ENCODE measurements at places on chromosomes 2 and 18. TPM values are rescaled to one million over a fixed set of nuclear protein-coding genes. Genes with fewer than 3 reads are reported as not detected.

The PSD4 gene
- 39.0 TPM for total RNA-seq

GRCh38 chr18:60549338-60549960 is 176.9 kb upstream of the MC4R start:
- DNase-seq = no peak

- no peak for DNase-seq
Observed at GRCh38 chr2:17540093-17540812, at the start of gene VSNL1. TSS of gene VSNL1 (plus strand) at chr2:17540696. CDS start at chr2:17592075, 51,379 bp downstream.

The HOXD13 gene
- 15.7 TPM for total RNA-seq

- DNase-seq = no peak
Observed at GRCh38 chr2:137992039-137992646, 27.9 kb downstream of the HNMT start.

DNA sequence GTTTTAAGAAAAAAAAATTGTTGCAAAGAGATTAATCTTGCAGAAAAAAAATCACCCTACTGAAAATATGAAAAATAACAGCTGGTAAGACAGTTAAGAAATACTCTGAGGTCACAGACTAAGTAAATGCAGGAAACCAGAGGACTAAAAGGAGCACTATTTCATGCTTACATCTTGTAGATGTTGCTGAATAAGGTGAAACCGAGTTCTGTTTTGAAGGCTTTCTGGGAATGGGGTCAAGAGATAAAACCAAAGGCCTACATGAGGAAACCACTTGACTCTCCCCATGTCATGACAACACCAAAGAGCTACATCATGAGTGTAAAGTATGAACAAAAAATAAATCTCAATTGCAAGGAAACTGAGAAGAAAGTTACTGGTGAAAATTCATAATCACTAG is 197.6 kb downstream of the LRP1B start:
- no peak for DNase-seq

- no peak for DNase-seq
Observed at GRCh38 chr18:69759046-69759445, 188.6 kb downstream of the CD226 start.

The SERPINB4 gene
- total RNA-seq = 77.3 TPM

- no peak for DNase-seq
Observed at GRCh38 chr18:34495506-34495905, 214.6 kb upstream of the DTNA start.

The EVA1A gene
- not detected for total RNA-seq

- no peak for DNase-seq
Observed at GRCh38 chr2:130825231-130825965, 11.3 kb upstream of the ARHGEF4 start.

The FBLN7 gene
- total RNA-seq = 11.5 TPM

The SERPINB13 gene
- 131 TPM for total RNA-seq

The SLC30A3 gene
- 1.2 TPM for total RNA-seq

DNA sequence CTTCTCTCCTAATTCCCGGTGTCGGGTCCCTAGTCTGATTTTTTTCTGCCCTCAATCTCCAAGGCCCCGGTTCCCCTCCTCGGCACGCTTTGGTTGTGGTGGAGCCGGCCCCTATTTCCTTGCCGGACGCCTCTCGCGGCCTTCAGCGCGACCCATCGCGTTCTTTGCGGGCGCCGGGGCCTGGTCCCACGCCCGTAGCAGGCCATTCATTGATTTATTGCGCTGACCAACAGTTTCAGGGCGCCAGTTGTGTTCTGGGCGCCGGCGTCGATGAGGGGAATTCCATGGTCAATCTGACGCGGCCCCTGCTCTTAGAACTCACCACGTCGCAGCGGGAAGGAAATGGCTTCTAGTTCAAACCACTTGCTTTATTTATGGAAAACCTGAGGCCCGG is 396 bp downstream of the CNOT9 start:
- no peak for DNase-seq

The EGR4 gene
- not detected for total RNA-seq

The DSC3 gene
- total RNA-seq = 176 TPM

DNA sequence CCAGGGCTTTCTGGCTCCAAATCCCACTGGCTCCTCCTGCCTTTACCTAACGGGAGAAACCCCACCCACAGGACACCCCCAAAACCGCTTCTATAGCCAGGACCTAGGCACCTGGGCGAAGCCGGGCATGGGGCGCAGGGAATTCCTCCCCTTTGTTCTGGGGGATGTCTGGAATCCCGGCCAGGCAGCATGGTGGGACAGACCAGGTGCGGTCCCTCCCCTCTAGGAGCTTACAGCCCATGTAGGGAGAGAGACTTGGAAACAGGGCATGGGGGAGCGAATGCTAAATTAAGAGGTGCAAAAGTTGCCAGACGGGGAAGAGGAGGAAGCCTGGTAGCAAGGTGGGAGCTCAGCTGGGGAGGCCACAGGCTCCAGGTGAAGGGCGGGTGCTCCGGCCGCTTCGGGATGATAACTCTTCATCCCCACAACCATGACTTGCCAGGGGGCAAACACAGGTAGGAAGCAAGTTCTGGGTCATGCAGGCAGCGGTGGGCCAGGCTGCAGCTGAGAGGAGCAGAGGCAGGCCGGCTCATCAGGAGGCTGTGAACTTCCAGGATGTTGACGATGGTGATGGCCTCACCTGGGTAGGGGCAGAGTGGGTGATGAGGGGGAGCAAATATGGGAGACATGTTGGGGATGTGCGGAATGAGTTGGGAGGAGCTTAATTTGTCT is 1.3 kb downstream of the TMEM37 start:
- DNase-seq = no peak

Measured in vagina (tissue), 2 donors.